ENCODE measurements at places on chromosomes 3 and 15.

- DNase-seq = no peak
Measured at GRCh38 chr3:42024591-42025351, 62.9 kb upstream of the ULK4 start.

DNA sequence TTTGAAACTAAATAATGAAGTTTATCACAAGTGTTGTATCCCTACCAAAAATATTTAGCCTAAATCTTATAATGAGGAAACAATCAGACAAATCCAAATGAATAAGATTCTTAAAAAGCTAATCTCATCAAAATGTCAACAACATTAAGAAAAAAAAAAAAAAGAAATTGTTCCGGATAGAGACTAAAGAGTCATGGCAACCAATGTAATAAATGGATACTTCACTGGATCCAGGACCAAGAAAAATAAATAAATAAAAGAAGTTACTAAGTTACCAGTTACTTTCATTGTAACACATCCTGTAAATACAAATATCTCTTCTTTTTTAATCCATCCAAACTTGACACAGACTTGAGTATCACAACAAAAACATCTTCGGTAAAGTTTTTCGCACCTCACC, 607 bp downstream of the MRPL47 start:
- DNase-seq = peak; percentile 4

GRCh38 chr3:111851511-111851954, 7.5 kb upstream of the PHLDB2 start:
- DNase-seq = peak; percentile 51

DNA sequence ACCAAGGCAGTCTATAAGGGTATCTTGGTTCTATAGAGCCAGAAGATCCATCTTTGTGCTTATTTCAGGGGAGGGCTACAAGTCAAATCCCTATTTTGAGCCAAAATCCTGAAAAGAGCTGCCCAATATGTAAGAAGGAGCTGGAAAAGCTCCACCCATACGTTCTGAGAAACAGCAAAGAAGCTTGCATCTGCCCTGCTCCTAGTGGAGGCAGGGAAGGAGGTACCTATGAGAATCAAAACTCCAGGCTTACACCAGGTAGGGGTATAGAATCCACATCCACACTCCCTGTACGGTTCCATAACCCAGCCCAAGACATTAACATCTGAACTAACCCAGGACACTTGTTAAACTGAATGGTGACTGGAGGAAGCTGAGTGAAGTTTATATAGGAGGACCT, 30.0 kb downstream of the PHC3 start:
- DNase-seq = no peak

GRCh38 chr3:134991003-134991402, 195.9 kb downstream of the EPHB1 start:
- no peak for DNase-seq

GRCh38 chr3:190361791-190362190, 26.2 kb upstream of the CLDN16 start:
- no peak for DNase-seq

GRCh38 chr3:120200493-120201235, 84.4 kb downstream of the GPR156 start:
- no peak for DNase-seq

- DNase-seq = no peak
Measured at GRCh38 chr3:189786479-189787064, 155.4 kb downstream of the TP63 start.

- DNase-seq = no peak
Measured at GRCh38 chr3:32483772-32484171, 18.9 kb downstream of the CMTM6 start.

DNA sequence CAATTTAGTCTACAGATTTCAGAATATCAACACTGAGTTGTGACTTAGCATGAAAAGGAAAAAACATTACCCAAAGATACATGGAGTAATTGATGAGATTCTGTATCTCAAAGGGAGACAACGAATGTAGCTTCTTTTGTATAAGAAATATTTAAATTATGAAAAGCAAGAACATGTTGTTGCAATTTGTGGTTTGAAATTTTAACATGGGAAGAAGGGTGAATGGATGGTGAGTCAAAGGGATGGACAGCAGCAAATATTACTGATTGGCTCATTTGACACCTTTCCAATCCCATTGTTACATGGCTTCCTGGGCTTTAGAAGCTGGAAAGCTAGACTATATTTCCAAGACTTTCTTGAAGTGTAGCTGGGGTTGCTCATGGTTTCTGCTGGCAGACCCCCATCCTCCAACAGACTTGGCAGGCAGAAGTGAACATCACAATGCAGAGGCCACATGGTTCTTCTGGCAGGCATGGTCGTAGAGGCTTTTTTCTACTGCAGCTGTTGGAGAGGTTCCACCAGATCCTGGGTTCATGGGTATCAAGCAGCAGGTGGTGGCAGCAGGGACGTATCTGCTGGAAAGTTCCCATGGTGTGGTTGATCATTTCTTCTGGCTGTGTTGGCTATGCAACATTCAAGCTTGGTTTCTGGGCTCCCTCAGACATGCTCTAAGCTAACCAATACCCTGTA, 47.2 kb upstream of the KPNA4 start:
- no peak for DNase-seq

GRCh38 chr15:90869140-90869541, 753 bp downstream of the FURIN start:
- no peak for DNase-seq

- DNase-seq = peak; percentile 13
Measured at GRCh38 chr15:57476533-57476975, 100.2 kb downstream of the CGNL1 start.

DNA sequence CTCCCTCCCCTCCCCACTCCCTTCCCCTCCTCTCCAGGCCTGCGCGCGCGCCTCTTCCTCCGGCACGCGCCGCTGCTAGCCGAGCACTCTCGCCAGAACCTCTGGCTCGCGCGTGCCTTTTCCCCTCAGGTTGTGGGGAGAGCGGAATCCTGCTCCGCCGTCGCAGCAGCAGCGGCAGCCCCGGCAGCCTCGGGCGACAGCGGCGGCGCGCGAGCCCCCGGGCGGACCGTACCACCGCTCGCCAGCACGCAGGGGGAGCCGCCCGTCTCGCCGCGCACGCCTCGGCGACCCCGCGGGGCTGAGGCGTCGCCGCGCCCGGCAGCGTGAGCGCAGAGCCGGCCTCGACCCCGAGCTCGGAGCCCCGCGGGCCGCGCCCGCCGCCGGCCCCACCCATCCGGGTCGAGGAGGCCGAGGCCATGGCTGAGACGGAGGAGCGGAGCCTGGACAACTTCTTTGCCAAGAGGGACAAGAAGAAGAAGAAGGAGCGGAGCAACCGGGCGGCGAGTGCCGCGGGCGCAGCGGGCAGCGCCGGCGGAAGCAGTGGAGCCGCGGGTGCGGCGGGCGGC, at the start of gene CDV3:
Gene CDV3 (plus strand): TSS at position 58 of the 566 bp plus-strand sequence. CDS start 359 bp downstream, at position 417.
- peak; percentile 39 for DNase-seq

DNA sequence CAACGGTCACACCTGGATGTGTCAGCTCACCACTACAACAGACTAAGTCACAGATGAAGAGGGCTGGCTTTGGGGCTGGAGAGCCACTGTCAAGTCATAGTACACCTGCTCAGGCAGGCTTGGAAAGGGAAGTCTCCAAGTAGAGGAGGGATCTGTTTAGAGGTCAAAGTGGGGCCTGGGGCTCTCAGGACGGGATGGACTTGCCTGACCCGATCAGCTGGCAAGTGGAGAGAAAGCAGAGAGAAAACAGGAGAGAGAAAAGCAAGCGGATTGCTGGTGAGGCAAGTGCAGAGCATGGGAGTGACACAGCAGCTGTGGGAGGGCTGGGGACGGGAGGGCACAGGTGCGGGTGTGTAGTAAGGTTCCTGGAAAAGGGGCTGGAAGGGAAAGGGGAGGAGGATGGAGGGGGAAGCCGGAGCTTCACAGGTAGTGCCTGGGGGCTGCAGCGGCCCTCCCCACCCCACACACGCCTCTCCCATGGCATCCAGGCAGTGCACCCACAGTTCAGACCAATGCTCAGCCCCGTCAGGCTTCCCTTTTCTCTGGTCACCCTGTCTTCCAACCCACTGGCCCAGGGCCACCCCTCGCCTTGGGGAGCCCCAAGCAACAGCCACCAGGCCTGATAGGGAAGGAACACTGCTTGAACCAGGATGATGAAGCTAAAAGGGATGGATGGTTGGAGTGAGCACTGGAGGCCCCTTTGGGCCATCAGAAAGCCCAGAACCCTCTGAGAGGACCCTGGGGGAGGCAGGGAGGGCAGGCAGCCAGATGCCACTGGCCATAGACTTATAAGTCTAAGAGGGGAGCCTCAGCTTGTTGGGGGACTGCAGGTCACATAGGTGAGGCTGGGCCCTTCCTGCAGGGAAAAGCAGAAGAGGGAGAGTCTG, 8.5 kb downstream of the RPS17 start:
- DNase-seq = no peak

DNA sequence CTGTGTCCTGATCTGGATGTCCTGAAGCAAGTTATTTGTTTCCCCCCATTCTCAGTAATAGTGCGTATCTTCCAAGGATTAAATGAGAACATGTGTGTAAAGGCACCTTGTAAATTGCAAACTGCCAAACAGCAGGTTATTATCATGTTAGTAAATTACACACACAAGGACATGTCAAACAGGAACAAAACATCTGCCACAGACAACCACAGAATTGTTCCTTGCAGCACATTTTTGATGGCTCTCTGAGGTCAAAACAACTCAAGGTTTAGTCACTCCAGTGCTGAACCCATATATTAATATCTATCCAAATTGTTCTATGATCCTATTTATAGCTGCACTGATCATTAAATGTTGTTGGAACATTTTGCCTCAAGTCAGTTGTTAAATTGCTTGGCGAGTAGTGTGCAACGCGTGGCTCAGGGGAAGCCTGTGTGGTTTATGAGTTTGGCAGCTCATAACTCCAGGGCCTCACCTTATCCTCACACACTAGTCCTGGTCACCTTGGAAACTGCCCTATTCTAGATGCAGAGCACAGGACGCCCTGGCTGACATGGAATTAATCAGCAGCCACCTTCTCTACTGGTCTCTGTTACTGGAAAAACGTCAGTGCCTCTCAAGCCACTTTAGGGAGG, 46.3 kb upstream of the CDV3 start:
- no peak for DNase-seq

- no peak for DNase-seq
Measured at GRCh38 chr3:169929830-169930519, 18.6 kb downstream of the SAMD7 start.

GRCh38 chr3:100972867-100973266, 20.4 kb downstream of the ABI3BP start:
- DNase-seq = no peak

GRCh38 chr15:43625106-43625505, 6.5 kb upstream of the STRC start:
- peak; percentile 6 for DNase-seq

DNA sequence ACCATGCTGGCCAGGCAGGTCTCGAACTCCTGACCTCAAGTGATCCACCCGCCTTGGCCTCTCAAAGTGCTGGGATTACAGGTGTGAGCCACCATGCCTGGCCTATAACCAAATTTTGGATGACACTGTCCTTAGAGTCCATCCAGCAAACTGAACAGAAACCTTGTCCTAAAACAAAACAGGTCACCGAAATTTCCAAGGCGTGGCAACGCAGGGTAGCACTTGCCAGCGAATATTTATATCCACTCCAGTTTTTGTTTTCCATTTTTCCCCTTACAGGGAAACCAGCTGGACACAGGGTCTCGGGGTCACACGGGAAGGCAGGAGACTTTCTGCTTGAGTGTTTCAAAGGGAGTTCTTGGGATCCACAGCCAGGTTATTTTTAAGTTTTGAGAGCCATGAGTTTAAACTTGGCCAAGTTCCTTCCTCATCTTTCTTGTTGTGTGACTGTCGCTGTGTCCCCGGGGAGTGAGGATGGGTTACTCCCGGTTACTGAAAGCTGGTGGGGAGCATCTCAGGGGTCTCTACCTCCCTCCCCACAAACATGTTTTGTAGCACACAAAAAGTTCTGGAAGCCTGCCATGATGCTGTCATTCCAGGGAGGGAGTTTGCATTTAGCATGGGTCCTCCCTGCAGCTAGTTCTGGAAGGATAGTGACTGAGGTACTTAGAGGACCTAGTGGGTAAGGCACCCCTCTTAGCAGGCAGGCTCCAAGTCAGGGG, 12.6 kb downstream of the LIMD1 start:
- peak; percentile 47 for DNase-seq
